H1 (cell line): ENCODE measurements at places on chromosomes 7 and 10.

- H3K4me1 ChIP-seq, result peaks cover 6% of the 10 kb centered on the region
- peaks cover 9% of the 10 kb centered on the region for H3K27me3 ChIP-seq
- peak overlapping the region; percentile 80 for H3K4me3 ChIP-seq
These were observed 13.7 kb upstream of the WAPL start for GRCh38 chr10:86535132-86535882.

DNA sequence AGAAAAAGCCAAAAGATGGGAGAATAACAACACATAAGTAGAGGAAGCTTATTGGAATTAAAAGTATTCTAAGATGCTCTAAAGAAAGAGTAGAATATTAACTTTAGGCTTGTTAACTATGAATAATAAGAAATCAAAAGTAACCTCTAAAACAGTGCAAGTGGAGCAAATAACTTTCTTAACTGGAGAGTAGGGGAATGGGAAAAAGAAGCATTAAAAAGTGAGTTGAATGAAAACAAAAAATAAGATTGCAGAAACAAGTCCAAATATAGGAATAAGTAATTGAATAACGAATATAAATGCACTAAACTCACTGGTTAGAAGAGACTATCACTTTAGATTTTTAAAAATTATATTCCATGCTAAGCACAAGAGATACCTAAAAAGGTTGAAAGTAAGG lies 63.9 kb downstream of the HECTD2 start:
- H3K36me3 ChIP-seq, result no peaks in the 10 kb centered on the region
- DNase-seq, result no peak
- H3K27ac ChIP-seq, result no peak overlapping the region
- no peaks in the 10 kb centered on the region for H3K27me3 ChIP-seq

GRCh38 chr10:80373502-80373901 lies 16.9 kb downstream of the DYDC2 start:
- no peaks in the 10 kb centered on the region for H3K36me3 ChIP-seq
- no peak for DNase-seq
- no peaks in the 10 kb centered on the region for H3K4me1 ChIP-seq
- no peak overlapping the region for H3K27ac ChIP-seq
- no peaks in the 10 kb centered on the region; the same call in 1 of the 2 replicates for H3K27me3 ChIP-seq

DNA sequence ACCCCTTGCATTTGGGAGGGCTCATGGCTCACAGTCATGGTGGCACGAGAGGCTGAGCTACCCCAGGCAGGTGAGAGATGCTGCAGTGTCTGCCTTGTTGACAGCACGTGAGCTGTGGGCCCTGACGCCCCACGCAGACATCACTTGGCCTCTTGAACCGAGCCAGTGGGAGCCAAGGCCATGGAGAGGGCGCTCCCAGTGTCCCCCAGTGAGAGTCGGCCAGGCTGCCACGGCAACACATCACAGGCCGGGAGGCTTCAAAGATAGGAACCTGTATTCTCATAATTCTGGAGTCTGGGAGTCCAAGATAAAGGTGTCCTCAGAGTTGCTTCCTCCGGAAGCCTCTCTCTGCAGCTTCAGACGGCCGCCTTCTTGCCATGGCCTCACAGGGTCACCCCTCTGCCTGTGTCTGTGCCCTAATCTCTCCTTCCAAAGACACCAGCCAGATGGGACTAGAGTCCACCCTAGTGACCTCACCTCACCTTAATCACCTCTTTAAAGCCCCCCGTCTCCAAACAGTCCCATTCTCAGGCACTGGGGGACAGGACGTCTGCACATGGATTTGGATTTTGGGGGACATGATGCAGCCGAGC lies 119.6 kb downstream of the KLF6 start:
- H3K4me3 ChIP-seq, result no peak overlapping the region
- no peaks in the 10 kb centered on the region for H3K36me3 ChIP-seq
- no peaks in the 10 kb centered on the region for H3K27me3 ChIP-seq
- no peak for DNase-seq
